ENCODE measurements at places on chromosomes 11 and 22. TPM values are rescaled to one million over a fixed set of nuclear protein-coding genes. Genes with fewer than 3 reads are reported as not detected.
A peak's percentile ranks its signal among the peaks of the same experiment; 100 is the strongest.

- DNase-seq: no peak
Observed at GRCh38 chr11:112235750-112236390, 9.6 kb downstream of the PTS start.

DNA sequence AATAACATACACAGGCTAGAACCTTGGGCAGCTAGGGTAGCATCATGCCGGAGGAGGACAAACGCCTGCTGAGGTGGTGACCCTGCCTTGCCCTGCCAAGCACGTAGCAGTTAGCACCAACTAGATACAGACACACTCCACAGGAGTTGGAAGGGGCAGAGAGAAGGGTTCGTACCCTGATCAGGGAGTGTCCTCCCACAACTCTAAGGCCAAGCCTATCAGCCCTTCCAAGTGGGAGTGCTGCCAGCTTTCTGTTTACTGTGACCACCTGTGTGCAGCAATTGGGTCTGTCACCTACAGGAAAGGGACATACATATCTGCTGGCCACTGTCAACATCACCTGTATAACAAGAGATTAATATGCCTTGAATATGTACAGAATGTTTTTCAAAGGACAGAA, 1.9 kb upstream of the THAP7 start:
- no peak for DNase-seq

DNA sequence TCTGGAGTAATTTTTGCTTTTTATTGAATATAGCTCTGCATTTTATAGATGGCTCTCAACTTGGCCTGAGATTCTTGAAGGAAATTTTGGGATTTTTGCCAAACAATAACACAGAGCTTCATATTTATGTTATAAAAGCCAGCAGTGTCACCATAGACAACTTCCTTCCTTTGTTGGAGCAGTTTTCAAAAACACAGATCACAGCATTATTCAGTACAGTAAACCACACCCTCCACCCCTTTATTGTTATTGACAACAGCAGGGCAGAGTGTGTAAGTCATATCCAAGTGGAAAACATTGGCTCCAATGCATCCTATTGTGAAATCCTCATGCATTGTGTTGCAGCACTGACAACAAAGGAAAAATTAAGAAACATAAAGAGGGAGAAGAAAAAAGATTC, 62.6 kb upstream of the PRSS23 start:
- DNase-seq: peak; percentile 66

DNA sequence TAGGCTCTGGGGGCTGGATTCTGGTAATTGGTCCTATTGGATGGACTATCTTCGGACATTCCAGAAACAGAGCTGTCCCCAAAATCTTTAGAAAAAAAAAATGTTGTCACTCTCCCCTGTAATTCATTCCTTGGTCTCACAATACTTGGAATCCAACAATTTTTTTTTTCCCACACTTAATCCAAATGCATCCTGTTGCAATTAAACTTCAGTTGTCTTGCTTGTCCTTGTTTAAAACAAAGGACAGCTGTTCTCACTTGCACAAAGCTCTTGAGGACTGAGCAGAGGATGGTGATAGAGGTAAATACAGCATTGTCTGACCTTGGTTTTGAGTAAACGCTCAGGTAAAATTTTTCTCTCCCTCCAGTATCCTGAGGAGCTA, 75.3 kb downstream of the SC5D start:
- no peak for DNase-seq

The OR4C5 gene
- not detected for total RNA-seq

The CABP2 gene
- not detected for total RNA-seq

The TPBGL gene
- total RNA-seq: not detected

The BIK gene
- total RNA-seq: 0.86 TPM

The ANKRD13D gene
- 29.6 TPM for total RNA-seq
